ENCODE measurements at places on chromosomes 2 and 18. TPM values are rescaled to one million over a fixed set of nuclear protein-coding genes. Genes with fewer than 3 reads are reported as not detected.

GALR1 gene
- not detected for total RNA-seq

ONECUT2 gene
- 8.2 TPM for total RNA-seq

- peaks cover 7% of the 10 kb centered on the region for H3K4me1 ChIP-seq
- no peak overlapping the region for H3K27ac ChIP-seq
- no peaks in the 10 kb centered on the region for H3K36me3 ChIP-seq
- DNase-seq = no peak
- no peak overlapping the region for H3K4me3 ChIP-seq
Observed at GRCh38 chr2:130316596-130316995, 26.1 kb upstream of the IMP4 start.

DNA sequence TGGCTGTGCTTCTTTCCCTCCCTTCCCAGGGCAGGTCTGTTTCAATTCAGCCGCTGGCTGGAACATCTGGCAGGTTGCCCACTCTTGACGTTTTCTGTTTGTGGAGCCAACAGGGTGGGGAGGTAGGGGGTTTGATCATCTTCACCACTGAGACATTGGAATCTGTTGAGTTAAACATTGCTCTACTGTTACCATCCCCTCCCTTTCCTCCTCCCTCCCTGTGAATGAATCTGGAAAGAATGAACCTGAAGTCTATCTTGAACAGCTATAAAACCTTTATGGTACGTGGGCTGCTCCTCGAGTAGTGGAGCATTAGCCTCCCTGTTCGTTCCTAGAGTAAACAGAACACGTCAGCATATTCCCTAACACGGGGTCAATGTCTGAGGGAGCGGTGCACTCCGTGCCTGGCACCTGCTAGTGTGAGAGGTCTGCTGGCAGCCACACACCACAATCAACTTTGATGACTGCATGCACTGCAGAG, 249.9 kb upstream of the RBBP8 start:
- DNase-seq = no peak
- no peak overlapping the region for H3K27ac ChIP-seq

All from neural crest cell (in vitro differentiated cells).